ENCODE measurements at places on chromosomes 6 and 20.

DNA sequence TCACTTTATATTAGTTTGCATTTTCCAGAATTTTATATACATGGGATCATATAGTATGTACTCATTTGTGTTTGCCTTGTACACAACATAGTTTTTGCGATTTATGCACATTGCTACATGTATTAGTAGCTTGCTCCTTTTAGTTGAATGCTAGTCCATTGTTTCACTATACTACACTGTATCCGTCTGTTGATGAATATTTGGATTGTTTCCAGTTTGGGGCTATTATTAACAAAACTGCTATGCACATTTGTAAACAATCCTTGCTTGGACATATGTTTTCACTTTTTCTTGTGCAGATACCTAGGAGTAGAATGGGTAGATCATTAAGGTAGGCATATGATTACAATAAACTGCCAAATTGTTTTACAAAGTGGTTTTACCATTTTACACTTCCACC is 3.9 kb upstream of the LRRC1 start:
- no peak for DNase-seq

DNA sequence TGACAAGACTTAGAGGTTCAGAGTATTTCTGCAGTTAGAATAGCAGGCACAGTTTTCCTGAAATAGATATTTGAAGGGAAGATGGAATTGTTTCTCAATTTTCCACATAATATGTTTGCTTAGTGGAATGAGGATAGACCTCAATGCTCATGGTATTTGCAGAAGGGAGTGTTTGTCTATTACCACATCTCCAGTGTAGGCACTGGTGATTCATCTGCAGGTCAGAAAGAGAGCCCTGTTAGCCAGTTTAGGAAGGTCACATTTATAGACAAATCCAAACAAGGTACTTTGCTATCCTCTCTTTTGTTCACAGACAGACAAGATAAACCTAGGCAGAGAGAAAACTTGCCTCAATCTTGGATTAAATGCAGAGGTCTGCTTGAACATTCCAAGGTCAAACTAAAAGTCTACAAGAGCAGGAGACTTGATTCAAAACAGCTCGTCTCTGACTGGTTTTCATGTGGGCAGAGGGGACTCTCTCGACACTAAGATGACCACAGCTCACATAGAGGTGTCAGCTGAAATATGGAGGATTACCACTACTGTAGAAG is 22.8 kb downstream of the ISM1 start:
- no peak for DNase-seq

GRCh38 chr6:109762769-109763441 is 71.8 kb downstream of the FIG4 start:
- no peak for DNase-seq

- no peak for DNase-seq
Observed at GRCh38 chr6:170437719-170438401, 115.2 kb downstream of the PSMB1 start.

GRCh38 chr20:62598761-62599194 is 43.5 kb upstream of the SLCO4A1 start:
- no peak for DNase-seq

DNA sequence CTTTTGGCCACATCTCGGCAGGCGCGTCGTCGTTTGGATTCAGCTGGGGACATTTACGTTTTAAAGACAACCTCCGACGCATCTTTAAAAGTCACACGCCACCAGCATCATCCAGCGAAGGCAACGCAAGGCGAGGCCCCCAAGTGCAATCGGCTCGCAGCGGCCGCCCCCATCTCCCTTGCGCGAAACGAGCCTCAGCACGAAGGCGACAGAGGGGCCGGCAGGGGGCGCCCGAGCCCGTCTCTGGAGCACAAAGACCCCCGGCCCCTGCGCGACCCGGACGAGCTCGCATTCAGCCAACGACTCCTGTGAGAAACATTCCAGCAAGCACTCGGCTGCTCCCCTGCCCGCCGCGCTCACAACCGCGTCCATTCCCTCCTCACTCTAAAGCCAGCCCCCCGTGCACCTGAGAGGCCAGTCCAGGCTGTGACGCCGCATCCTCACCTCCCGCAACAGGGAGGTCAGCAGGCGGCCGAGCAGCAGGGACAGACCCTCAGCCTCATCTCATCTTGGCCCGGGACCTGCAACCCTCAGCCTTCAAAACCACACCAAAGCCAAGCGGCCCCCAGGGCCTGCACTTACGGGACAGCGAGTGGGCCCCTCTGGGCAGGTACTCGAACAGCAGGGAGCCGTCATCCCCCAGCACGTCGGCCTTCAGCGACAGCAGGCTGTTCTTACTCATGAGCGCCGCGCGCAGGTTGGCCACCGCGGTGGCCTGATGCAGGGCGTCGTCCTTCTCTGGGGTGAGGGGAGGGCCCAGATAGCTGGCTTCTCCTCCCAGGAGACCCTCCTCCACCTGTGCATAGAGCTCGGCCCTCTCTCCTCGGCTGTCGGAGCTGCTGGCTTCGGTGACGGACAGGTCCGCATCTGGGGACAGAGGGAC is 35.8 kb downstream of the SLC2A4RG start:
- no peak for DNase-seq

DNA sequence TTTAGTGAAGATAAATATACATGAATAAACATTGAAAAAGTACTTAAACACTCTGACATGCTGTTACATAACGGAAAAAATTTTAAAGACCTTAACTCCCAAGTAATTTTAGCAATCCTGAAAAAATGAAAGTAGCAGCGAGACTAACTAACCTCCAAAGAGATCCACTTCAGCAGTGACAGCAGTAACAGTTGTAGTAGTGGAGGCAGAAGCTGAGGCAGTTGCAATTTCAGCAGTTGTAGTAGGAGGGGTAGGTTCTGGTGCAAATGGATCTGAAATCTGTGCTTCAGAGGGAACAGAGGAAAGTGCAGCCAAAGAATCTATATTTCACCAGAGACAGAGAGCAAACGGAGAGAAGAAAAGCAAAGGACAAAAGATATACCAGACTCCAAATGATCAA is 88.8 kb downstream of the PRSS35 start:
- DNase-seq, result no peak

DNA sequence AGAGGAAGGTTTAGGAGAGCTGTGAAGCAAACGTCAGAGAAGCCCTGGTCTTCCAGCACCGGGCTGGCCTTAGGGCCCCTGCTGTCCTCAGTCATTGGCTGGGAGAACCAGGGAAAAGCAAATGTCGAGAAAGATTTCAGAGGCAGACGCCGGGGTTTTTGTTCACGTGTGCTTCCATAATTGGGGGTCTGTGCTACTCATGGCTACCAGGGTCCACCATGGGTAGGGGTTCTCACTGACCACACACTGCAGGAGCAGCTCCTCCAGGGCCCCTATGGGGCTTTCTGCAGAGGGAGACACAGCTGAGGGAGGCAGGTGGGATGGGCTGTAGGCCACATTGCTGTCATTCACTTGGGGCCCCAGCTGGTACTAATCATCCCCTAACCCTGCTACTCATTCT is 291.8 kb upstream of the FOXQ1 start:
- no peak for DNase-seq

DNA sequence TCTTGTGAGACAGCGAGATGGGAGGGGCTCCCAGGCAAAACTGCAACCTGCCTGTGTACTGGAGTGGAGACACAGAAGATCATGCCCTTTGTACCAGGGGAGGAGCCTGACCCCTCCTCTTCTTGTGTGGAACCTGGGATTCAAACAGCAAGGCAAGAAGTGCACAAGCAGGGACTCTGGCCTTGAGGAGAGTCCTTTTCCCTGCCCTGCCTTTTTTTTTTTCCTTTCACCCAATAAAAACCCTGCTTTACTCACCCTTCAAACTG is 251.8 kb upstream of the OPRM1 start:
- no peak for DNase-seq

GRCh38 chr20:61629602-61630390 is 377.7 kb downstream of the CDH4 start:
- no peak for DNase-seq

GRCh38 chr6:154218301-154218700 is 138.3 kb downstream of the IPCEF1 start:
- DNase-seq, result no peak

- no peak for DNase-seq
Observed at GRCh38 chr6:77740380-77740779, 87.5 kb downstream of the MEI4 start.
